ENCODE measurements at places on chromosomes 7 and 10.
A peak's percentile ranks its signal among the peaks of the same experiment; 100 is the strongest.

DNA sequence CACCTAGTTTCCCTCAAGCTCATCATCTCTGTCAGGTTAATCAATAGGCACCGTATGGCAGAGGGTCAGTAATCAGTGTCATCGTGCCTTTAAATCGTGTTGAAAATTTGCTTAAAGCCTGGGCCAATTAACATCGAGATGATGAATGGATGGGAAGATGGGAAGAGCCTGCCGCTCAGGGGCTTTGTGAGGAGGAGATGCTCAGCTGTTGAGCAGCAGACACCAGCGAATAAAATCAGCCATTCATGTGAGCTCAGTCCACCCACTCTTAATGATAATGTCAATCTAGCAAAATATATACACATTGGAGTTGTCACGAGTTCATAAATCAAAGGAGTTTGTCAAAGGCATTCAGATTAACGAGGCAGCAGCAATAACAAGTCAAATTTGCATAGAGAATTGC lies 97.7 kb downstream of the BTRC start:
- no peak for DNase-seq

- no peak for DNase-seq
Measured at GRCh38 chr7:96578606-96579005, 131.0 kb downstream of the SEM1 start.

DNA sequence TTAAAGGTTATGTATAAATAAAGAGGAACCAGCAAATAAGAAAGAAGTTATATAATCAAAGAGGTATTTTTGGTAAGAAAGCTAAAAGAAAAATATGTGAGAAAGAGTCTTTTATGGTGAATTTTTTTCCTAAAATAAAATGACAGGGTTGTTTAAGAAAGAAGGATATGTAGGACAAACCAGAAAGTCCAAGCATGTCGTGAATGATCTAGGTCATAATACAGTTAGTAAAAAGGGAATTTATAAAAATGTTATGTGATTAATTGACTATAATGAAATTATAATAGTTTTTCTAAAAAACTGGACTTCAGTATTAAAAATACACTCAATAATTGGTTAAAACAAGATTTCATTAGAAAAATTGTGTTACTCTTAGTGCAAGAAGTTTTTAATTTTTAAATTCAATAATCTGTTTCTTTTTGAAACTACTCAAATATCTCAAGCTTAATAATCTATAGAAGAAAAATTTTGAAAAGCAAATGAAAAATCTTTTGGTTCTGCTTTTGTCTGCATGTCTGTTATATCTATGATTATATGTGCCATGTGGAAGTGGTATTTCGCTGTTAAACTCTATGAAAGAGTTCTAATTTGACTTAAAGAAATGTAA lies 23.3 kb downstream of the AVL9 start:
- no peak for DNase-seq

DNA sequence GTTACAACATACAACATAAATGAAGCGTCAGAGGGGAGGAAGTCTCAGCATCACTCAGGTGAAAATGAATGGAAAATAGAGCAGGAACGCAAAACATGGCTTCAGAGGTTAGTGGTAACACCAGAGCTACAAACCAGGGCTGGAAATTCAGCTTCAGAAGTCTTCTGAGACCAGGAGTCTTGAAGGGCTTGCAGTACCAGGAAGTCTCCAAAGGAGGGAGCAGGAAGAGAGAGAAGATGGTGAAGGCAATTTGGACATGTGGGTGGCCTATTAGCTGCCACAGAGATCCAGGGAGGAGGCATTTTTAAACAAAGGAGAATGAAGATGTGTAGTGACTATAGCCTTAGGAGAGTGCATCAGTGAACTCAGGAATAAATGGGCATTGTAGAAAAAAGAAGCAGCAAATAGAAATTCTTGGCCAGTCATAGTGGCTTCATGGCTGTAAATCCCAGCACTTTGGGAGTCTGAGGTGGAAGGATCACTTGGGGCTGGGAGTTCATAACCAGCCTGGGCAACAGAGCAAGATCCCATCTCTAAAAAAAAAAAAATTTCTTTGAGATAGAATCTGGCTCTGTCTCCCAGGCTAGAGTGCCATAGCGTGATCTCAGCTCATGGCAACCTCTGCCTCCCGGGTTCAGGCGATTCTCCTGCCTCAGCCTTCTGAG lies 9.3 kb upstream of the TET1 start:
- DNase-seq, result no peak

GRCh38 chr7:85833066-85833465 lies 646.2 kb upstream of the SEMA3D start:
- peak; percentile 26 for DNase-seq

DNA sequence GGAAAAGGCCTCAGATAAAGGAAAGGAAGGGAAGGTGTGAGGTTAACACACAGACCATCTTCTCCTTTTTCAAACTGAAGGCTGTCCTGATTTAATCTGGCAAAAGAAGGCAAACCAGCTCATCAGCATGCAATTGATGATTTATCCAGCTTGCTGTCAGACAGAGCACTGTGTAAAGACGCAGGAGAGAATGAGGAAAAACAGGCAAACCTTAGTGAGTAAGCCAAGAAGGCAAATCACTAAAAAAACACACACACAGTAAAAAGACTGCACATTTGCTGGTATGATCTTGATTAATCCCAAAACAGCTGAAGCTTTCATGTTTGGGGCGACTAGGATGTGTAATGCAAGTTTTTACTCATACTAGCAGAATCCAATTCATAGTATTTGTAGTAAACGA lies 65.8 kb upstream of the SKAP2 start:
- DNase-seq, result no peak

DNA sequence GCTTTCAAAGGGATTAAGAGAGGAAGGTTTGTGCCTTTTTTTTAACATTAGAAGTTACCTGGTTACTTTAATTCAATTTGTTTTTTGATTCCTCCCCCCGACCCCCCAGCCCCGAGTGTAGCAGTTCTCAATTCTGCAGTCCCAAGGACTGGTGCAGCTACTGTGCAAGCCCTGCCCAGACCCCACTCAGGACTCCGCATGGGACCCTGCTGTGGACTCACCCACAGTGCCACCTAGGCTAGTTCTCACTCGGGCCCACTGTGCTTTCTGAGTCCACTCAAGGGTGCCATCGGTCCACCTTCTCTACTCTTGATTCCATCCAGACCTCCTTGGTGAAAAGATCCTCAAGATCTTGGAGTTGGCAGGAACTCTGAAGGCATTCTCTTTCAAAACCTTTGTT lies 77.4 kb downstream of the VOPP1 start:
- no peak for DNase-seq

- DNase-seq, result no peak
Measured at GRCh38 chr7:16695621-16696237, 49.7 kb downstream of the BZW2 start.

- no peak for DNase-seq
Measured at GRCh38 chr7:33421429-33421828, 292.1 kb downstream of the BBS9 start.

DNA sequence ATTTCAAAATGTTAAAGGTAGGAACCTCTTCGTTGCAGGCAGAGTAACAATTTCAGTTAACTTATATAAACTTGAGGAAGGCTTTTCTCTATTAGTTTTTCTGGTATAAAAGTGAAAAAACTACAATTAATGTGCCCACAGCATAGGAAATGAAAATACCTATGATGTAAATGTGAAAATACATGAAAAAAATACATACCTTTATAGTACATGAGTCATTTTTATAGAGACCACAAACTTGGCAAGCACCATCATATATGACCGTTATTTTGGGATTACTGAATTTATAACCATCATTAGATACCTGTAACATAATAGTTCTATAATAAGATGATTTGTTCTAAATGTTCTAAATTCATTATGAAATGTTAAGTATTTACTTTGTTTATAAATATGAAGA lies 42.7 kb downstream of the VWDE start:
- no peak for DNase-seq

GRCh38 chr10:3924344-3924743 lies 139.3 kb upstream of the KLF6 start:
- DNase-seq, result peak; percentile 84

GRCh38 chr7:36945612-36946400 lies 221.5 kb upstream of the AOAH start:
- no peak for DNase-seq

DNA sequence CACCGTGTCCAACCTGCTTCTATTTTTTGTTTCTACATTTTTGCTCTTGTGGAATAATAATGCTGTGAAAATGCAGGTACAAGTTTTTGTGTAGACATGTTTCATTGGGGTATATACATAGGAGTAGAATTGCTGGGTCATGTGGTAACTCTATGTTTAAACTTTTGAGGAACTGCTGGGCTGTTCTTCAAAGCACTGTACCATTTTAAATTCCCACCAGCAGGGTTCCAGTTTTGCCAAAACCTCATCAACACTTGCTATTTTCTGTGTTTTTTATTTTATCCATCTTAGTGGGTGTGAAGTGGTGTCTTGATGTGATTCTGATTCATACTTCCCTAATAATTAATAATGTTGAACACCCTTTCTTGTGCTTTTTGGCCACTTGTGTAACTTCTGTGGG lies 138.6 kb downstream of the RGS10 start:
- DNase-seq, result no peak

GRCh38 chr7:92778972-92779371 lies 57.4 kb downstream of the CDK6 start:
- no peak for DNase-seq

DNA sequence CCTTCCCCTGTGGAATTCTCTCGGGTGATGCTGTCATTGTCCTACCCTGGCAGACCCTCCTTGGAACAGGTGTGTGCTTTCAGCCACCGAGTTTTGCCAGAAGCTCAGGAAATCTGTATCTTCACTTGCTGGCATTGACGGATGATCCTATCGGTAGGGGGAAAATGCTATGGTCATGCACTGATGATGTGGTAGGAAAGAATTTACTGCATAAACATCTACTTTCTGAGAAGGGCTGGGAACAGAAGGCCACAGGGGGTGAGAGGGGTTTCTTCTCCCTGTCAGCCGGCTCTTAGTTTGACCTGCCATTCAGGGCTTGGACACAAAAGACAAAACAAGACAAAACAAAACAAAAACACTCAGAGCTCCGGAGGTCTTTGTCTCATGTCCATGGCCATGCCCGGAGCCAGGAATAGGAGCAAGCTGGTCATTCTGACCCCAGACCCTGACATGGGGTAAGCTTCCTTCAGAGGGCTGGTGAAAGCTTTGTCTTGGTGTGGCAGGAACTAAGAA lies 43.6 kb upstream of the CARD11 start:
- no peak for DNase-seq

DNA sequence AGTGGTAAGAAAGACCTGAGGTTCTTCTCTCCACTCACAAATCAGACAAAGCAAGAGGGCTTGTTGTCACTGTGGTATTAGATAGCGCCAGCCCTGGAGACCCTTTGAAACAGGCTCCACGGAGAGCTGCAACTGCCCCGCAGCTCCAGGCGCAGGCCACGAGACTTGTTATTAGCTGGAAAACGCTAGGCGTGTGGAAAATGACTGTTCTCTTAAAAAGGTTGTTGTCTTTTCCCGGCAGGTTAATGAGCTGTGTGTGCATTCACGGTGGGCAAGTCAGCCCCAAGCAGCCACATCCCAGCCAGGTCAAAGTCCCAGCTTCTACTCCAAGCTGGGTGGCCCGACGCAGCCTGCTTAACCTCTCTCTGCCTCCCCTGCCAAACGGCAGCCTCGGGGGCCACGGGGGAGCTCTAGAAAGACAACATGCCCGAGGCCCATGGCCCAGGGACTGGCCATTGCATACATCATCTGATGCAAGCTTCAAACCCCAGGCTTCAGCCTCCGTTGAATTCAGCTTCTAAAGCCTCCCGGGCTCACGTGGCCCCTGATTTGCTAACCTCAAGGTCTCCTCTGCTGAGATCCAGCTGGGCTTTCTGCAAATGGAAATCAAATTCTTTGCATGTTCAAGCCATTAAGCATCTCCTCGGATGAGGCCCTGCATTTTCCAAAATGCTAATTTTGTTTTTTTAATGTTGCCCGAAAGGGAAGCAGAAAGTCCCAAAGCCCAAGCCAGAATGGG lies 61.3 kb upstream of the DNAAF5 start:
- DNase-seq, result no peak

GRCh38 chr10:71975087-71975870 lies 11.1 kb downstream of the CHST3 start:
- no peak for DNase-seq

GRCh38 chr7:135942614-135943013 lies 34.5 kb downstream of the MTPN start:
- no peak for DNase-seq

GRCh38 chr7:86953219-86953618 lies 106.2 kb downstream of the ELAPOR2 start:
- no peak for DNase-seq

- no peak for DNase-seq
Measured at GRCh38 chr7:50628434-50629084, 63.4 kb upstream of the DDC start.

- DNase-seq, result peak; percentile 77
Measured at GRCh38 chr7:93015101-93015778, 102.5 kb downstream of the SAMD9 start.

- no peak for DNase-seq
Measured at GRCh38 chr10:18142151-18142550, 1.9 kb downstream of the CACNB2 start.

- DNase-seq, result no peak
Measured at GRCh38 chr7:7035851-7036250, 146.5 kb upstream of the C1GALT1 start.

DNA sequence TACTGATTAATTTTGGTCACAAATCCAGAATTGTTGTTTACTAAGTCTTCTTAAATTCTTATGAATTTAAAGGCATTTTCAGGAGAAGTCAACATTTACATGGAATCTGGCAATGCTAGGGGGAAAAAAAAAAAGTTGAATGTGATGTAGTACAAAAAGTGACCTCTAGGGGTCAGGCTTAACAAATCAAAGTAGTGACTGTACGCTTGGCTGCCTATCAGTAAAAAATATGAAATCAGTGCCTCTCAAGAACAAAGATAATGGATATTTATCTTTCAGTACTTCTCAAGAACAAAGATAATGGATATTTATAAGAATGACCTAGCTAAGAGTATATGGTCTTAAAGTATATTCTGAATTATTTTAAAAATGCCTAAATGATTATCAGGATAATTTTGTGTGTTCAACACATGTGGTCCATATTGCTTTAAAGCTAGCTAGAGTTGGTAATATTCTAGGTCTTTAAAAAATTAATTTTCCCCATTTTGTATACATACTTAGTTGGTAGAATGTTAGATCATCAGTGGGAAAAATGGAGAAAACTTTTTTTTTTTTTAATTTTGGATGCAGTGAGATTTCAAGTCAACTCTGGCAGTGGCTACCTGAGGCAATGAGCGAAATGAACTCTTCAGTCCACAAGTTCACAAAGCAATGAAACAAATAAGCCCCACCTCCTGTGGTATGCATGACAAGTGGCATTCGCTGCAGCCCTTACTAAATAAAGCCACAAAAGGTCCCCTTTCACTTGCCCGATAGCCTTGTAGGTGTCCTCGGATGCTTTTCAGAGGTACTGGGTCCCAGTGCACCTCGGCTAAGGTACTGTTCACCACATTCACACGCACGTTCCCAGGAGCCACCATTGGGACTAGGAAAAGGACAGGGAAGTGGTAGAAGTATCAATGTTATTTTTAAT lies 51.2 kb upstream of the LAMB4 start:
- peak; percentile 19 for DNase-seq

- DNase-seq, result no peak
Measured at GRCh38 chr10:98249134-98249533, 18.9 kb downstream of the LOXL4 start.
